ENCODE measurements at places on chromosomes 16 and 17.

DNA sequence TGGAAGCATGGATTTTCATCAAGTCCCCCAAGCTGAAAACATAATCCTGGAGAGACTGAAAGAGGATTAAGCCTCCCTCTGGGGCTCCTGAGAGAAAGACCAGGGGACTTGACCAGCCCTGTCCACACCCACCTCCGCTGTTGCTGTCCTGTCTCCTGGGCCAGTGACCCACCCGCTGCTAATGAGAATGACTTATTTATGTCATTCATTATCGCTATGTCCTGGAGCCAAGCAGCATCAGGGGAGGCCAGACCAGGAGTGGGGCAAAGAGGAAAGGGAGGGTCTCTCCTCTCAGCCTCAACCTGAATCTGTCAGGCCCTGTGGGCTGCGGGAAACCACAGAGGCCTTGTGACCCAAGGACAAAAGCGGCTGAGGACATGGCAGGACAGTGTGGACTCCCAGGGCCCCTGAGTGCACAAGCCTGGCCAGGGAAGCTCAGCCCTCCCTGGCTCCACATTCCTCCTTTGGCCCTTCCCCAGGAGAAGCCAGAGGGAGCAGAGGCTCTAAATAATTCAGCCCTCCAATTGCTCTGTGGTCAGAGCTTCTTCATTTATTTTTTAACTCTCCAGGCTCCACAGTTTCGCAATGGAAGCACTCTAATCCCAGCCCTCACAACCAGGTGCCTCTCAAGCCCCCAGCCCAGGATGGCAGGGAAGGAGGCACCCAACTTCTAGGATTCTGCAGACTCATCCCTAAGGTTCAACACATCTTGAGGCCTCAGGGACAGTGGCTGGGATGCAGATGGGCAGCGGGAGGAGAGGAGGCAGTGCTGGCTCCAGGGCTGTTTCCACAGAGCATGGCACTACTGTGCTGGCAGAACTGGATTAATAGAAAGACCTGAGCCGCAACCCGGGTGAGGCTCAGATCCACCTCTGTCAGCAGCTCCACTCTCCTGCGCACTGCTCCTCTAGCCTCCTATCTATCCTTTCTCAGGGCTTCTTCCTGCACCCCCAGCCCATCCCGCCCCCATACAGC, 19.1 kb downstream of the CUEDC1 start:
- peaks cover 42% of the 10 kb centered on the region for H3K27me3 ChIP-seq
- H3K36me3 ChIP-seq, result no peaks in the 10 kb centered on the region
- peaks cover 6% of the 10 kb centered on the region for H3K4me1 ChIP-seq

DNA sequence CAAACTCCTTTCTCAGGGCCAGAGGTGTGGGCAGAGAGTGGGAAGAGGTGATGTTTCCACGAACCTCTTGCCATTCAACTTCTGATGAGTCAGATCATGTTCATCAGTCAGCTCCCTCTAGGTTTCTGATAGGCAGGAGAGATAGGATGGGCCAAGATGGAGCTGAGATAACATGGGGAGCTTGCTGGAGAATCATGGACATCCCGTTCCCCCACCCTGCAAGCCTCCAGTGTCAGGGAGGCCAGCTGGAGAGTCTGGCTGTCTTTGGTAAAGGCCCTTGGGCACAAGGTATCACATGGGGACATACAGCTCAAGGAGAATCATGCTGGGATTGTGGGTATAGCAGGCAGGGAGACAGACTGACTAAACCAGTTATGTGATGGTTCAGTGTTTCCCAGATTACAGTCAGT, 136.0 kb upstream of the IRX3 start:
- H3K36me3 ChIP-seq, result peaks cover 3% of the 10 kb centered on the region
- no peak overlapping the region for H3K27ac ChIP-seq
- peaks cover 17% of the 10 kb centered on the region for H3K27me3 ChIP-seq
- no peak for DNase-seq
- peaks cover 1% of the 10 kb centered on the region for H3K4me1 ChIP-seq

- no peak for DNase-seq
- no peaks in the 10 kb centered on the region for H3K36me3 ChIP-seq
- H3K27me3 ChIP-seq, result no peaks in the 10 kb centered on the region
- H3K27ac ChIP-seq, result no peak overlapping the region
Measured at GRCh38 chr17:71085238-71086033, 916.1 kb downstream of the KCNJ2 start.

DNA sequence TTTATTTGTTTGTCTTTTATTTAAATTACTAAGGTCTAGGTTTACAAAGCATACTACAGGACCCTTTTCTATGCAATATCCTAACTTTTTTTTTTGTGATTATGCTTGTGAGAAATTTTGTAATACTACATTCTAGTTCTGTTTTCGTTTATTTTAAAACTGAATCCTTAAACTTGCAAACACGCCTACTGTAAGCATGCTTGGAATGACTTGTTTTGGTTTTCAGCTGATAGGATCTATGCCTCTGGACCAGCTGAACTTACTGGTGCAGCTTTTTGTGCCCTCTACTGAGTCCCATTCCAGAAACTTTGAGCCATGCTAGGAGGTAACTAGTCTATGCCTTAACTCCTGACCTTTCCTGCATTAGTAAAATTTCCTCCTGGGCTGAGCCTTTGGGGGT, 6.0 kb downstream of the PDP2 start:
- no peaks in the 10 kb centered on the region for H3K27me3 ChIP-seq
- H3K4me3 ChIP-seq, result no peak overlapping the region
- no peak overlapping the region for H3K27ac ChIP-seq
- peaks cover 57% of the 10 kb centered on the region for H3K36me3 ChIP-seq
- H3K4me1 ChIP-seq, result peaks cover 13% of the 10 kb centered on the region
- DNase-seq, result no peak

GRCh38 chr17:29039764-29040598, 3.0 kb upstream of the PIPOX start:
- no peak for DNase-seq
- no peaks in the 10 kb centered on the region for H3K4me1 ChIP-seq
- peaks cover 24% of the 10 kb centered on the region for H3K27me3 ChIP-seq
- H3K36me3 ChIP-seq, result peaks cover 3% of the 10 kb centered on the region
- no peak overlapping the region for H3K27ac ChIP-seq

- peak overlapping the region; percentile 66 for H3K4me3 ChIP-seq
- no peaks in the 10 kb centered on the region for H3K27me3 ChIP-seq
- peaks cover 33% of the 10 kb centered on the region for H3K36me3 ChIP-seq
- peak; percentile 14 for DNase-seq
- peaks cover 36% of the 10 kb centered on the region for H3K4me1 ChIP-seq
Measured at GRCh38 chr17:48102798-48103715, 1.8 kb upstream of the CBX1 start.

DNA sequence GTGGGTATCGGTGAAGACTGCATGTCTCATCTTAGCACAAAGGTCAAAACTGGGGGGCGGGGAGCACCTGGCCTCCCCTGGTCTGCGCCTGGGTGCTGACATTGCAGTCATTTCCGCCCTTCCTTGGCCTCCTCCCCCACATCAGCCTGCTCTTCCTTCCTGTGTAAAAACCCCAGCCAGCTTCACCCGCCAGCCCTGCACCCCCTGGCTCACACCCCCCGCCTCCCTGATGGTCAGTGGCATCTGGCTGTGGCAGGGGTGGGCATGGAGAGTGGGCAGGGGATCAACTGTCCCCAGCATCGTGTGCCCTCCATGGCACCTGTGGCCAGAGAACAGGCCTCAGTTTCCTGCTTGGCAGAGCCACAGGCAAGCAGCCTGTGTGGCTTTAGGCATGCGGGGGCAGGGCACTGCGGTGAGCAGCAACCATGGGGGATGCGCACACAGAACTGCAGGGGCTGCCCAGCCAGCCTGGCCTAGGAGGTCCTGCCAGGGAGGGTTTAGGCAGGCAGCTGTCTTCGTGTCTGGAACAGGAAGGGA, 26.5 kb upstream of the LASP1NB start:
- H3K4me3 ChIP-seq, result peak overlapping the region; percentile 78
- H3K36me3 ChIP-seq, result peaks cover 76% of the 10 kb centered on the region
- H3K4me1 ChIP-seq, result peaks cover 55% of the 10 kb centered on the region
- no peaks in the 10 kb centered on the region for H3K27me3 ChIP-seq

- H3K4me1 ChIP-seq, result no peaks in the 10 kb centered on the region
- no peak overlapping the region for H3K27ac ChIP-seq
- H3K4me3 ChIP-seq, result no peak overlapping the region
- no peak for DNase-seq
Measured at GRCh38 chr16:10171221-10171620, 11.0 kb downstream of the GRIN2A start.

DNA sequence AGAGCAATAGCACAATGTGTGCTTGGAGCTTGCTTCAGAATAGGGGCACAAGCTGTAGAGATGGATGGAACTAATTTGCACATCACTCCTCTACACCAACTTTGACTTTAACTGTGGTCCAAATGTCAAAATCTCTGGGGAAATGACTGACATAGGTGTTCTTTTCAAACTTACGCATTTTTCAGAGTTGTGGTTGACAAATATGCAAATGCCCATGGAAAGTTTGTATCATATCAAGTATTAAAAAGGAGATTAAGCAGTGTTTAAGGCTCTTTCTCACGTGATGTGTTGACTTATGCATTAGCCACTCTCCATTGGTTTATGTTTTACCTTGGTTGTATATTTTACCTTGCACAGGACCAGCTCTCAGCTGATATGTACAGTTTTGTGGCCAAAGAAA, 77.1 kb downstream of the ELAC2 start:
- H3K4me1 ChIP-seq, result no peaks in the 10 kb centered on the region
- peaks cover 21% of the 10 kb centered on the region for H3K27me3 ChIP-seq
- H3K36me3 ChIP-seq, result peaks cover 2% of the 10 kb centered on the region
- no peak for DNase-seq

- H3K27me3 ChIP-seq, result no peaks in the 10 kb centered on the region
- H3K27ac ChIP-seq, result no peak overlapping the region
- no peak for DNase-seq
- no peak overlapping the region for H3K4me3 ChIP-seq
Measured at GRCh38 chr16:51276336-51276735, 125.3 kb upstream of the SALL1 start.

DNA sequence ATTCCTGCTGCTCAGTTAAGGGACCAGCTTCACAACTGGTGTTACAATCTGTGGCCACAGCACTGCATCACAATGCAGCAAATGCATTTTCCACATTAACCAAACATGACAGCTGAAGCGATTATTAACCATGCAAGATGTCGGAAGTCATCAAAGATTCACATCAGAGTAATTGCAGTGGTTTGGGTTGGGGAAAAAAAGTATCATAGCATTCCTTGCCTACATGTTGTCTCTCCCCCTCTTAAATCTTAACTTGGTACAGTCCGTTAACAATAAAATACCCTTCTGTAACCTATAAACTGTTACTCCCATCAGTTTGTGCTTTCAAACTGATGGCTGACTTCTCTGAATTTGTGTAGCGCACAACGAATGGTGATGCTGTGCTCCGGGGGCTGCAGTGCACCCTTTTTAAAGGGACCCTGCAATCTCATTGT, 51.6 kb downstream of the NUP93 start:
- H3K4me1 ChIP-seq, result peaks cover 14% of the 10 kb centered on the region
- no peak overlapping the region for H3K4me3 ChIP-seq
- H3K36me3 ChIP-seq, result no peaks in the 10 kb centered on the region
- H3K27ac ChIP-seq, result no peak overlapping the region
- no peaks in the 10 kb centered on the region for H3K27me3 ChIP-seq

- peaks cover 3% of the 10 kb centered on the region for H3K4me1 ChIP-seq
- no peaks in the 10 kb centered on the region for H3K27me3 ChIP-seq
- no peak for DNase-seq
- no peak overlapping the region for H3K27ac ChIP-seq
Measured at GRCh38 chr17:7881276-7882054, 7.1 kb upstream of the CHD3 start.
